ENCODE measurements at places on chromosomes 7 and 10.

- no peak for DNase-seq
Measured at GRCh38 chr7:130922206-130923112, 188.5 kb upstream of the KLF14 start.

GRCh38 chr7:98541101-98541500 lies 76.0 kb upstream of the NPTX2 start:
- no peak for DNase-seq

- DNase-seq, result no peak
Measured at GRCh38 chr7:111006691-111007090, 84.2 kb upstream of the LRRN3 start.

GRCh38 chr7:2967253-2967652 lies 76.4 kb downstream of the CARD11 start:
- no peak for DNase-seq

GRCh38 chr7:5382281-5382892 lies 41.2 kb downstream of the TNRC18 start:
- DNase-seq, result no peak

DNA sequence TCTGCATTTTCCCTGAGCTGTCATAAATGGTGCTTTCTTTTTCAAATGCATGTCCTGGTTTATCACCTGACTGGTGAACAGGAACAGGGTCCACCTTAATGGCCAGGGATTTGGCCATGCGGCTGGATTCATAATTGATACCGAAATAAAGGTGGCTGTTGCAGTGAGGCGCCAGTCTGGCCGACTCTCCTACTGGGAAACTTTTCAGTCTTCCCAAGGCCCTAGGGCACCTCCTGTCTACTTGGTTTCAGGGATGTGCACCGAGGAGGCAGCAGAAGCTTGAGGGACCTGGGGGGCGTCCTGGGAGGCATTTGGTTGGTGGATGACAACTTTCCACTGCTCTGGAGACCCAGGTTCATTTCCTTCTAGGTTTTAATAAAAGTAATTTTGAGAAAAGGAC lies 46.4 kb upstream of the FIGNL1 start:
- no peak for DNase-seq

DNA sequence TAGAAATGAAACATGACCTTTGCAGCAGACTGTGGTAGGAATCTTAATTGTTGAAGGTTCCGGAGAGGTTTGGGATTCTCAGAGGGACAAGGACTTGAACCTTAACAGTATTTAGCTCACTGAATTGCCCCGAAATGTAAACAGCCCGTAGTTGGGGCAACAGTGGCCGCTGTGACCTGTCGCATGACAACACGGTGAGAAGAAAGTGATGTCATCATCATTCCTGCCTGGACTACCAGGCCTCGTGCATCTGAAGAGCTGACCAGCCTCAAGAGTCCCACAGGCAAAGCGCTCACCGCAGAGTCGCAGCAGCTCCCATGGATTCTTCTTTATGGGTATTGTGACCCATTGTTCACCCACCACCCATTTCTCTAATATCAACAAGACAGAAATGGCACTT lies 250.6 kb downstream of the KLF6 start:
- no peak for DNase-seq

DNA sequence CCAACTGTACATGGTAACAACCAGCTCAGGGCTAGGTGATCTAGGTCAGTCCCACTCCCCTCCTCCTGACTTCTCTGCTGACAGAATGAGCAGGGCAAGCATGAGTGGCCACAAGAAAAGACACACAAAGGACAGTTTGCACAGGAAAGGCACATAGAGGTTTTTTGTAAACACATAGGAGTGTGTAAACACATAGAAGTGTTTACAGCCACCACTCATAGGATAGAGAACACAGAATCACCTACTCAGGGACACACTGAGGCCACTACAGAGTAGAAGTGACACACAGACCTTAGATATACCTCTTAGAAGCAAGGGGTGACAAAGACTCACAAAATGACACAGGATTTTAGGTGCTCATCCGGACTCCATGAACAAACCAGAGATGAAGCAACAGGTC lies 19.0 kb downstream of the NUDCD3 start:
- no peak for DNase-seq

GRCh38 chr7:45407730-45408408 lies 166.3 kb upstream of the ADCY1 start:
- no peak for DNase-seq
